Cortex of kidney (tissue), 1 donor: ENCODE measurements at places on chromosomes 4 and X.

- no peak for DNase-seq
Observed at GRCh38 chr4:41081847-41082246, 132.5 kb downstream of the APBB2 start.

DNA sequence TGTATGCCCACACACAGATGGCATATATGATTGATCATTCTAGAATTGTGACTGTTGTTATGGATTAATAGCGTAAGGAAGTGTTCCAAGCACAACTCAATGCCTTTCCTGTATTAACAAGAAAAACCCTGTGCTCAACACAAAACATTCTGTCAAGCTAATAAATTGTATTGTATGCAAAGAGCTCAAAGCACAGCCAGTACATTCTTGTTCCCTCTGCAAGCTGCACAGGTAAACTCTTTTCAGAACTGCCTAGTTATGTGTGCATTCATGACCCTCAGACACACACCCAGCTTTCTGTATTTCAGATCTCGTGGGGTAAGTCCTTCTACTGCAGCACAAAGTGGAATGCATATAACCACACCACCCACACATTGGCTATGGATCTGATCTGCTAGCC, 34.3 kb upstream of the BANK1 start:
- DNase-seq = no peak

GRCh38 chr4:136471051-136471450, 1061.2 kb downstream of the PCDH18 start:
- DNase-seq = no peak

GRCh38 chr4:107837317-107837716, 12.6 kb downstream of the SGMS2 start:
- DNase-seq = no peak

DNA sequence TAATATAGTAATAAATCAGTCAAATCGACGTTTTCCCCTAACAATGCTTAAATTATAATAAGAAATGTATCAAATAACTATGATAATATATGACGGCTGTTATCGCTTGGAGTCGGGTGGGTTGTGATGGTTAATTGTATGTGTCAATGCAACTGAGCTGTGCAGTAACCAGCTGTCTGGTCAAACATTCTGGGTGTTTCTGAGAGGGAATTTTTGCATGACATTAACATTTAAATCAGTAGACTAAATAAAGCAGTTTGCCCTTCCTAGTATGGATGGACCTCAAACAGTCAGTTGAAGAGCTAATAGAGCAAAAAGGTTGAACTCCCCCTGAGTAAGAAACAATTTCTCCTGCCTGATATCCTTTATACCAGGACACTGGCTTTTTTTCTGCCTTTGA, 96.7 kb downstream of the YIPF7 start:
- DNase-seq = no peak
